Stimulated activated CD8-positive, alpha-beta memory T cell treated with anti-CD3 and anti-CD28 coated beads, Interleukin-2, amount 100 ng/mL, for 1 hour (primary cell): ENCODE measurements at places on chromosomes 4 and X.

GRCh38 chr4:148238086-148238485 is 204.1 kb downstream of the NR3C2 start:
- no peak for DNase-seq

DNA sequence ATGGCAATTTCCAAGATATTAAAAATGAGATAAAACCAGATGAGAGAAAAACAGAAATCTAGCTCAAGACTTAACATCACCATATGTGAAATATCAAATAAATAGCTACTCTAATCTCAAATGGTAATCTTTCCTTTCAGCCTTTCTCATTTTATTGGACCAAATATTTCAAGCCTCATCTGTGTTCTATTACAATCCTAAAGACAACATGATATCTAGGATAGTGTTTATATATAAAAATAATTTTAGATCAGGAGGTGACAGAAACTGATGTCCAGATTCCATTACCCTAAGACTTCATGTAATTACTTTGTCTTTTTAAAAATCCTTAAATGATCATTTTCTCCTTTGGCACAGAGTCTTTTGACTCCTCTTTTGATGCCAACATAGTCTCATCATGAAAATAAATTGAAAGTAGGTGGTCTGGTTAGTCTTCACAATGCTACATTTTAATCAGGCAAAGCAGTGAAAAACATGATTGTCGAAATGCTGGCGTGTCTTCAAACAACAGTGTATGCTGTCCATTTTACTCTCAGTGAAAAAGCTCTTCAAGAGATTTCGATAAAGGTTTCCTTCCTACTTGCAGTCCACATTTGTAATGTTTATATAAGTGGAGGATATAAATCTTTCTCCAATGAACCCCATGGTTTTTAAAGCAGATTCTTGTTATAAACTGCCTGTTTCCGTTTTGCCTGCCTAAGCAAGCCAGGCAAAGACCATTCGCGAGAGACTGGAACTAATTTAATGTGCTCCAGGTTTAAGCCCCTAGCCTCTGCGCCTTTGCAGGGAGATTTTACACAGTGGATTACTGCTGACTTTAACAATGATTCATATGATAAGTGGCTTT is 169.8 kb downstream of the SCFD2 start:
- DNase-seq = no peak

DNA sequence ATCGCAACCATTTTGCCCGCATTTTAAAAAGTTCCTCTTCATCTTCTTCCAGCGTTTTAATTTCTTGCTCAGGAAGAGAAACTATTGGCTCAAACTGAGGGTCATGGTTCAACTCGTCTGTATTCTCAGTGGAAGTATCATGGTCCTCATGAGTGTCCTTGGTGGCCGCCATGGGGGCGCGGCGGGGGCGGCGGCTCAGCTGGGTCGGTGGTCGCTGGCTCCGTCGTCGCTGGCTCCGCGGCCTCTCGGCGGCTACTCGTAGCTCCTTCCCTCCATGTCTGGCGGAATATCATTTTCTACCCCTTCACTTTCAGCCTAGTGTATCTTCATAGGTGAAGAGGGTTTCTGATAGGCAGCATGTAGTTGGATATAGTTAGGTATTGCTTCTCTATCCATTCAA is 492.0 kb upstream of the MAGEB18 start:
- DNase-seq = no peak

DNA sequence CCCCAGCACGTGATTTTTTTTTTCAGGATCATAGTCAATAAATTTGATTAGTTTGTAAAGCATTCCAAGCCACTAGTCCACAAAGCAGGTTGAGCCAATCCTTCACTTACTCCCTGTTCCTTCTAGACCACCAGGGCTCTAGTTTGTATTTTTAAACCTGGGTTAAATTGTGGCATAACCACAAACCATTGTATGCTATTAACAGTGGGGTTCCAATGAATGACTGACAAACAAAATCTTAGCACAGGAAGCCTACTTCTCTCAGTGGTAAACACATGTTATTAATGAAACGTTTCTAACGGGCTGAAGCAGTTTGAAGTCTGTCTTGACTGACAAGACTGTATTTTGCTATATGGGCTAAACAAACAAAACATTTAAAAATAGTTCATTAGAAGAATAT is 48.6 kb upstream of the GYPA start:
- DNase-seq = no peak

DNA sequence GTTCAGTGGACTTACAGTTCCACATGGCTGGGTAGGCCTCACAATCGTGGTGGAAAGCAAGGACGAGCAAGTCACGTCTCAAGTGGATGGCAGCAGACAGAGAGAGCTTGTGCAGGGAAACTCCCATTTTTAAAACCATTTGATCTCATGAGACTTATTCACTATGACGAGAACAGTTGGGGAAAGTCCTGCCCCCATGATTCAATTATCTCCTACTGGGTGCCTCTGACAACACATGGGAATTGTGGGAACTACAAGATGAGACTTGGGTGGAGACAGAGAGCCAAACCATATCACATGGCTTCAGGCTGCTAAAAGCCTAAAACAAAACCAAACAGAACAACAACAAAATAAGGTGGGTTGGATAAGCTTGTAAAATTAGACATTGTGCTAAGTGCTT is 194.4 kb upstream of the CPEB2 start:
- DNase-seq = no peak

DNA sequence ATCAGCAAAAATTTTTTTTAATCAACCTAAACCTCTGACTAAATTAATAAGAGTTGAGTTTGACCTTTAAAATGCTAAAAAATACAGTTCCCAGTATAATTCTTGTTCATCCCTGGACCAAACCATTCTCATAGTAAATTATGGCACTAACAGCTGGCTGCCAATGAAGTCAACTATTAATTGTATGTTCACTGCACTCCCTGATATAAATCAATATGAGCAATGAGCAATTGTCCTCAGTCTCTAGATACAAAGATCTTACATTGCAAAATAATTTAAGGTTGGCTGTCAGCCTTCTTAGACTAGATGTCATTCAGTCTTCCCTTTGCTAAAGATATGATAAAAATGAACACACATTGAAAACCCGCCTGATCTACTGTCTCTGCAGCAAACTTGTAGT is 39.3 kb downstream of the NKX6-1 start:
- no peak for DNase-seq

DNA sequence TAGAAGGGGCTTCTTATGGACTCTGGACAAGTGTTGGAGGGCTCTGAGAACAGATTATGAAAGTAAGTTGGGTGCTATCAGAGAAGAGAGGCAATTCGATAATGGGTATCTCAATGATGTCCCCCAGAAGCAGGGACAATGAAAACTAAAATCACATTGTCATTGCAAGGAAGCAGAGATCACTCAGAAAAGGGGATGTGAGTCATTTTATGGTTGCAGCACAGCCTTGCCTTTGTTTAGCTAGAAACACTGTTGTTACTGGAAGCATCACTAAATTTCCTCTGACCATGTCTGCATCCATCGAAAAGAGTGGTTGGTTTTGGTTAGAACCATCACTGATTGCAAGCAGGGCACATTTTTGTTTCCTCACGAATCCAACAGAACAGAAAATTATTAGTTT is 246.8 kb upstream of the NWD2 start:
- DNase-seq = no peak

- no peak for DNase-seq
Observed at GRCh38 chrX:46477435-46477834, 67.8 kb downstream of the ZNF674 start.

DNA sequence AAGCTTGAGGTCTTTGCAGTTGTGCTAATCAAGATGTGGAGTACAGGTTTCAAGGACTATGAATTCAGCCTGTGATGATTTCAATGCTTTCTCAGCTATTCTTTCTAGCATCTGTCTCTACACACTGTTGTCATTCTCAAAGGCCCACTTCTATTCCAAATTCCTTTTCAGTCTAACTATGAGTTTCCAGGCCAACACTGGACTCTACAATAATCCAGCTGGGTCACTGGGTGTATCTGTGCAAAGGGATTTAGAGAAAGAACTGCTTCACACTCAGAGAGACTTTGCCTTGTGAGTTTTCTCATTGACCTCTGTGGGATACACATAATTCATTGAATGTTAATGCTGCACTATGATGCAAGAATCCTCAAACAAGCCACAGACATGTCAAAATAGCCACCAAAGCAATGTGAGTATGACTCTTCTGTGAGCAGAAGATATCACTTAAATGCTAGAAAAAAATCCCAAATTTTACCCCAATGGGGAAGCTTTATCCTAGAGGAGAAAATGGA is 171.8 kb upstream of the CLNK start:
- DNase-seq = no peak

- no peak for DNase-seq
Observed at GRCh38 chr4:63757929-63758328, 651.3 kb downstream of the TECRL start.
